ENCODE measurements at places on chromosomes 7 and 10.

- no peak for DNase-seq
Observed at GRCh38 chr10:18399158-18399557, 252.2 kb downstream of the NSUN6 start.

- DNase-seq = no peak
Observed at GRCh38 chr10:117398029-117398428, 22.8 kb upstream of the PDZD8 start.

DNA sequence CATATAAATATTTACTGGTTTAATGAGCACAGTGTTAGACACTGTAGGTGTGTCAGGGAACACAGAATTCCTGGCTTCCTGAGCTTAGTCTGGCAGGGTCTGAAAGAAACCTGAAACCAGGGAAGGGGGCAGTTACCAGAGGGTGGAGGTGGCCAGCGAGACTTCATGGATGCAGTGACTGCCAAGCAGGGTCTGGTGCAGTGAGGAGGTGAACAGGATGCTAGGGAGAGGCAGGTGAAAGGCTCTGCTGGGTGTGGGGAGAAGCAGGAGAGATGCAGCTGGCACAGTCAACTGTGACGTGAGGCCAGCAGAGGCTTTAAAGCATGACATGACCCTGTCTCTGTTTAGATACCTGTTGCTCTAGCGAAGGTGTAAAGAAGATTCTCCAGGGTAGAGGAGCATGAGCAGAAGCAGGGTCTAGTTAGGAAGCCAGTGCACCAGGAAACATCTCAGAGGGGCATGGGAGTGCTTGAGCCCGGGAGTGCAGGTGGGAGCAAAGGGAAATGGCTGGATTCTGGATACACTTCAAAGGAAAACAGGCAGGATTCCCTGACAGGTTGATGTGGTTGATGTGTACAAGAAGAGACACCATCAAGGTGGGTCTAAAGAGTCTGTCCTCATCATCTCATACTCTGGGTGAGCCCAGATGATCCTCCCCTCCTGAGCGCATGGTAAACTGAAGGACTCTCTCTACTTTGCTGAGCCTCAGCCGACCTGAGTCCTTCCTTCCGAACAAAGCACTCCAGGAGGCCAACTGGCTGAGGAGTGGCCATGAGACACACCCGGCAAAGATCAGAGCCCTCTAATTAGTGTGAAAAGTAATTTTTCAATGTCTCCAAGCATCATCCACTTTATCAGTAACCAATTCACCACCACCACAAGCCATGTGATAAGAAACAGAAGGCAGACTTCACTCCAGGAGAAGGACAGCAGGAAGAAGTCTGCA lies 186.8 kb downstream of the COBL start:
- DNase-seq = no peak

DNA sequence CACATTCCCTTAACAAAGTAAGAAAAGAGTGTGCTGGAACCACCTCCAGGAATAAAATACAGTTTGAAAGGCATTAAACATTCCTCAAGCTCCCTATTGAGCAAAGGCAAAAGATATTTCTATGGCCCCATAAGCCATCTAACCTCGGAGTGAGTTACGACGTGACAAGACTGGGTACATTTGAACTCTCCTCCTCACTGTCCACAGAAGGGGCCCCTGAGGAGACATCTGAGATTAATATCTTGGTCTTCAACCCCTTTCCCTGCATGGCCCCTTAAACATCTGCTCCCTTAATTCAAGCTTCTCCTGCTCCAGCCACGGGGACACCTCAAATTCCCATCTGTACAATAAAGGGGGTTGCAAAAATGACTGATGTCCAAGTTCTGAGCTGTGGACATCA lies 526 bp downstream of the GIMAP1 start:
- no peak for DNase-seq

DNA sequence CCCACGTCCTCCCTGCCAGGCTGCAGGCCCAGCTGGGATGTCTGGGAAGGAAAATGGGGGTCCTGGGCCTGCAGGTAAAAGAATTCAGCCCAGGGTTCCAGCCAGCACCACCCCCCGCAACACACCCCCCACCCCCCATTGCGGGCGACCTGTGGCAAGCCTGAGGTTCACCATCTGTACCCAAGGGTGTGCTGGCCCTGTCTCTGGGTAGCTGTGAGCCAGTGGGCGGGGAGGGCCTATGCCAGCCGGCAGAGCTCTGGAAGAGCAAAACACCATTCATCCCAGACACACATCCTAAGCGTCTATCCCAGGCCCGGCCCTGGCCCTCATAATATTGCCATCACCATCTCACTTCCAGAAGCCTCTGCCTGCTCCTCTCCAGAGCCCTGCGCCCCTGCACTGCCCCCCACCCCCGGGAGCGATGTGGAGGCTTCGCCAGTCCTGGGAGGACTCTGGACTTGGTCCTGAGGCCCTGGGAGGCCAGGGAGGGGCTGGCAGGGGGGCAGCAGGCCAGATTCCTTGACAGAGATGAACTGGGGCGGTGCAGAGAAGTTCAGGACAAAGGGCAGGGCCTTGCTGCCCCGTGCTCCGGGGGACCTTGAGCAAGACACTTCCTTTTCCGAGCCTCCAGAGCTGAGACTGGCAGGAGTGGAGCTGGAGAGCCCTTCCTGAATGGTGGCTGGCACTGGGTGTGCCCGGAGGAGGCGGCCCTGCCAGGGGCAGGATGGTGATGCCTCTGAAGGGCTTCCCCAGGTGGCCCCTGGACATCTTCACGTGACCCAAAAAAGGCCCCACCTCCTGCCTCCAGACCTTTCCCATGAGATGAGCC lies 8.7 kb upstream of the TTYH3 start:
- DNase-seq = no peak

GRCh38 chr7:7424151-7424873 lies 111.4 kb downstream of the COL28A1 start:
- DNase-seq = peak; percentile 71

- DNase-seq = peak; percentile 30
Observed at GRCh38 chr10:73095481-73096021, 1.1 kb downstream of the P4HA1 start.

- DNase-seq = no peak
Observed at GRCh38 chr7:107446531-107446930, 23.3 kb upstream of the GPR22 start.

GRCh38 chr7:87473986-87474385 lies 1.5 kb downstream of the ABCB4 start:
- no peak for DNase-seq

- no peak for DNase-seq
Observed at GRCh38 chr10:1035201-1035600, 9.5 kb upstream of the IDI2 start.

DNA sequence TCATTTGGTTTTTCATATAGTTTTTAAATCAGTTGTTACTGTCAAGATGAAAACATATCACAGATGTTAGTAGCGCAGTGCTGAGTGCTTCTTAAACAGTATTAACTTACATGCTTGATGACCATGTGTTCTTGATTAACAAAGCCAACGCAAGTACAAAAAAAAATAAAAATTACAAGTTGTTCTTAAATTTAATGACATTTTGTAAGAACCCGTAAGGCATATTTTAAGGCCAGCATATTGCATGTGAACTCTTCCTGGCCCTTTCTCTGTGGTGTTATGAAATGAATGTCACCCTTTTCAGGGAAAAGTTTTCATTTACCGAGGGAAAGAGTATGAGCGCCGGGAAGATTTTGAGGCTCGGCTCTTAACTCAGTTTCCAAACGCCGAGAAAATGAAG lies 140.4 kb upstream of the NPS start:
- DNase-seq = no peak

DNA sequence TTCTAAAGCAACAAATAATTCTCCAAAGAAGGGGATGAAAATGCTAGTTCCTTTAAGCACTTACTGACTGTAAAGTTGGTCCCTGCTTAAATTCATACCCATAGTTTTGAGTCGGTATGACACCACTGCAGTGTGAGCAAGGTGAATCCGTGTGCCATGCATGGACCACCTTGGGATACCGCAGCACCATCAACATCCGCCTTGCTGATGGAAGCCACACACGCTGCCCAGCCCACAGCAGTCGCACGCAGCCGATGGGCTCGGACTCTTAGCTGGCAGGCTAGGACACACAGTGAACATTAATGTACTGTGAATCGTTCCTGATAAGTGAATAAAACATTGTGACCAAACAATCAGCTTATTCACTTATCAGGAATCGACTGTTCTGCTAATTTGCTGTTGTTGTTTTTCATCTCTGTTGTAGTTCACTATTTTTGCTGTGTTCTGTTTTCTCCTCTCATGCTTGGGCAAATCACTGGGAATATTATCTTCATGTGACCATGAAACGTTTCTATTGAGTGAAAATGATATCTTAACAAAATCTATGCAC lies 275.5 kb downstream of the USP6NL start:
- DNase-seq = no peak

DNA sequence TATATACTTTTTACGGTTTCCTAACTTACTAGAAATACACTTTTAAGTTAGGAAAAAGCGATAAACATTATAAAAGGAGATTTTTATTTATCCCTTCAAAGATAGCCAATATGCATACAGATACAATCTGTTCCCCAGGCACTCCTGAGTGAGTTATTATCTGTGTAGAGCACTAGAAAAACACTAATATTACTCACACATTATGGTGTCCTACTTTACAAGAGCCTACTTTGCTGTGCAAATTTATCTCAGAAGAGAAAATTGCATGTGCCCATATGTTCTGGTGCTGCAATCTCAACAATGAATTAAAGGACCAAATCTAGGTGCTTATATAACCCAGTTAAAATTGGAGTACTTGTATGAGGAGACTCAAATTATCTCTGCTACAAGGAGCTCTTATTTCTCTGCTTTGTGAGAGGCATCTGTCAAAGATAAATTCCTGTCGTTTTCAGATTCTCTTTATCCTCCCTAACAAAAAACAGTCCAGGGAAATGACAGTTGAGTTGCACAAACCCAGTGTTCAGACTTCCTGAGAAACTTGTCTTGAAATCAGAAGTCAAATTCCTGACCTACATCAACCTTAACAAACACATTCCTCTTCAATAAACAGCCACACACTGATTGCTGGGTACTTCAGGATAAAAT lies 28.9 kb downstream of the CPA1 start:
- DNase-seq = peak; percentile 99

DNA sequence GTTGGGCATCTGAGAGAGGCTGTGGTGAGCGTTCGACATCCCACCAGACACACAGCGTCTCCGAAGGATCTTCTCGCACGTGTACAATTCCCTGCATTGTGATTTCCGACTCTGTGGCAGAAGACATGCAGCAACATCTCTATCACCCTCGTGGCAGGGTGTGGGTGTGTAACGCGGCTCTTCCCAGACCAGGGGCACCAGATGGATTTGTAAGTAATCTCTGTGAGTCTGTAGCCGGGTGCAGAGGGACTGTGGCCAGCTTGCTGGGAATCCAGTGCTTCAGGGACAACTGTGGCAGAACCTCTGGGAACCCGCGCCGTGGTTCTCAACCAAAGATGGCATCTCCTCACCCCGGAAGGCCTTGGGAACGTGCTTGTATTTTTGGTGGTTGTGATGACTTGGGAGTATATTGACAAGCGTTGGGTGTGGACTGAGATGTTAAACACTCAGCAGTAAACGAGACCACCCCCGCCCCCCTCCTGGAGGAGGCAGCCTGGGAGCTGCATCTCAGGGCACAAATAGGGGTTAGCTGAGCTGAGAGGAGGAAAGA lies 21.2 kb downstream of the FOXL3 start:
- no peak for DNase-seq

- DNase-seq = no peak
Observed at GRCh38 chr10:131162211-131162610, 149.3 kb downstream of the TCERG1L start.

DNA sequence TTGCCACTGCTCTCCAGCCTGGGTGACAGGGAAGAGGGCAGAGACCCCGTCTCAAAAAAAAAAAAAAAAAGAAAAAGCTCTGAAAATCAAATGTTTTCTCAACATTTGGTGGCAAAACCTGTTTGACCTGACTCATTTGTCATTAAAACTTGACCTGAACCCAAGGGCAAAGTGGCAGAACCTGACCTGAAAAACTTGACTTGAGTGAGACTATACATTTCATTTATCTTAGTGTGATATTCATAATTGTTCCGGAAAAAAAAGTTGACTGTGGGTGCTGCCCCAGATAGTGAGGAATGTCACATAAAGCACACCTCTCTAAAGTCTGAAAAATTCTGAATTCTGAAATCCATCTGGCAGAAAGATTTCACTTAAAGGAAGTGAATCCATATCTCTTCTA lies 2.3 kb upstream of the TAX1BP1 start:
- DNase-seq = no peak

GRCh38 chr10:42955493-42955889 lies 121.4 kb upstream of the RET start:
- DNase-seq = no peak

DNA sequence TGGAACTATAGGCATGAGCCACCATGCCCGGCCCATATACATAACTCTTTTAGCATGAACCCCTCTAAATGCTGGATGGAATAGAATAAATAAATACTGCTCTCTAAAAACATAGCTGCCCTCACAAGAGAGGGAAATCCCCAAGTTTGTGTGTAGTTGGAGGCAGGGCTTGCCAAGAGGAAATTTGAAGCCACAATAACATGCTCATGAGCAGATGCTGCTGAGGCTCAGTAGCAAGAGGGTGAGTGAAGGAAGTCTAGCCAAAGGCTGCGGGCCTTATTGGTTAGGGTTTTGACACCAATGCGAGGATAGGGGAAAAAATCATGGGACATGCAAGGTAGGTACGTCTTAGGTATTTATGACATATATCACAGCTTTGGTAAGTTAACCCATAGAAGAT lies 17.3 kb downstream of the TPK1 start:
- no peak for DNase-seq

- DNase-seq = no peak
Observed at GRCh38 chr7:64884913-64885370, 18.1 kb upstream of the ZNF273 start.

DNA sequence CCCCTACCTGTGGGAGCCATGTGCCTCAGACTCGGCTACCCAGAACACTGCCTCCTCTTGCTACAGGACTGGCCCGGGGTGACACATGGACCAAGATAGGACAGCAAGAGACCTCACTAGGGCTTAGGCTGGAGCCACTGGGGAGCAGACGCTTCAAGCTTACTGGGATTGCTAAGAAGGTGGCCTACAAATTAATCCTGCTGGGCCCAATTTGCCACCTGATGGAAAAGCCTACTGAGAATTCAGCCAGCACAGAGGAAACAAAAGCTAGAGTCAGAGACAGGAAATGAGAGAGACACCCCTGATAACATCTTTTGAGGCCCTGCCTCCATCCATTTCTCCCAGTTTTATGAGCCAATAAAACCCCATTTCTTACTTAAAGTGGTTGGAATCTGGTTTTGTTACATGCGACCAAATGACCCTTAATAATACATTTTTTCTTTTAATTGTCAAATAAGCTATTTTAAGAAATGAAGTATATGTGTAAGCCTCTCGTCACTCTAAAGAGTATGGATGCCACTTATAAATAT lies 282.1 kb downstream of the CXCL12 start:
- no peak for DNase-seq

All from NCI-H1417 (cell line).